Stimulated activated CD4-positive, alpha-beta T cell treated with anti-CD3 and anti-CD28 coated beads, Interleukin-12 subunit alpha, Interleukin-12 subunit beta, amount 100 ng/mL, for 4 hours (primary cell): ENCODE measurements at places on chromosomes 13 and 19.

GRCh38 chr19:47179653-47180310, 49.1 kb downstream of the SAE1 start:
- no peak for DNase-seq

DNA sequence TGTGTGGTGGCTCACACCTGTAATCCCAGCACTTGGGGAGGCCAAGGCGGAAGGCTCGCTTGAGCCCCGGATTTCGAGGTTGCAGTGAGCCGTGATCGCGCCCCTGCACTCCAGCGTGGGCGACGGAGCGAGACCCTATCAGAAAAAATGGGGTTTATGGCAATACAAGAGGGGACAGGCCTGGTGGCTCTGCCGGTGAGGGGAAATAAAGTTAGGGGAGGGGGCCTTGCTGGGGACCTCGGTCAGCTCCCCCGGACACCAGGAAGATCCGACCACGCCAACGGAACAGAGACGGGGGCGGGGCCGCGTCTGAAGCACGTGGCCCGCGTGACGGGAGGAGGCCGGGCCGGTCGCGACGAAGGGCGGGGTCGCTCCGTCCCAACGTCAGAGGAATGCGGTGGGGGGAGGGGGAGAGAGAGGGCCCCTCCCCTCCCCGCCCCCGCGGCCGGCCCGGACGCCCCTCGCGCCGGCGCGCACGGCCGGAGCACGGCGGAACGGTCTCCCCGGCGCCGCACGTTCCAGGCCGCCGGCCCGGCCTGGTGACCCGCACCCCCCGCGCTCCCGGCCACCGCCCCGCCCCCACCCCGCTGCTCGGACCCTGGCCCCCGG, 1.9 kb upstream of the HNRNPL start:
- peak; percentile 91 for DNase-seq

DNA sequence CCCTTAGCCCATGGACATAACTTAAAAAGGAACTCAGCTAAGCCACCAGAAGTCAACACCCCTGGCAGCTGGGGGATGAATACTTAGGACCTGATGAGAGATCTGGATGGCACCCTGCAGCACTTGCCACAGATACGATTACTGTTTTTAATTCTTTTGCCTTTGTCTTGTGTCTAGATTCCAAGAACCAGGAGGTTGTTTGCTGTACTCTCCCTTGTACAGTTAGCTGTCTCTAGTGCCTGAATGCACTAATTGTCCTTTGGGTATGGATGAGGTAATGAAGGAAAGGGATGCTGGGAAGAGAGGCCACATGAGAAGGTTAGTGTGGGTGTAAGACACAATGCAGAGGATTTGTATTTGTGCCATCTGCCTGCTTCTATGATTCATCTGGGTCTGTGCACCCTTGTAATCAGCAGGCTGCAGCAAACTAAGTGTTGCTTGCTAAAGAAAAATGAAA, 385.8 kb downstream of the KCNRG start:
- no peak for DNase-seq

- no peak for DNase-seq
These were observed 3.4 kb downstream of the CACNG6 start for GRCh38 chr19:53994811-53995210.

GRCh38 chr19:14497228-14497921, 1.4 kb upstream of the GIPC1 start:
- no peak for DNase-seq
